ENCODE measurements at places on chromosomes 4 and X. TPM values are rescaled to one million over a fixed set of nuclear protein-coding genes. Genes with fewer than 3 reads are reported as not detected.

- peak; percentile 39 for DNase-seq
These were observed 100.8 kb downstream of the ARSJ start for GRCh38 chr4:113878668-113879067.

GRCh38 chr4:16461362-16461761 lies 235.1 kb upstream of the TAPT1 start:
- peak; percentile 46 for DNase-seq

GRCh38 chrX:96835660-96836289 lies 47.9 kb upstream of the RPA4 start:
- no peak for DNase-seq

DNA sequence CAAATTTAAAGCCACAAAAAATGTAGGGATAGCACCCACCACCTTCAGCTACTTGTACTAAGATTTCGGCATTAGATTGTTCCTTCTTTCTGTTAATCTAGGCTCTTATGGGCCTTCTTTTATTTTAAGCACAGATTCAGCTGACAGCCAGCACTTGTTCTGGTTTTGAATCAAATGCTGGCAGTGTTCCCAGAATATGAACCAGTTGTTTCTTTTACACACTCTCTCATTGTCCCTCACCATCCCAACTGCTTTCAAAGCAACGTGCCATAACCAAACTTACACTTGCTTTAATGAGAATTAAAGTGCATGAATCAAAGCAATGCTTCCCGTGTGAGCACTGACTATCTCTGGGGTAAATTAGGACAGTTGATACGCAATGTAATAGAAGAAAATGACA lies 744.5 kb upstream of the FAM241A start:
- DNase-seq: peak; percentile 76

GRCh38 chr4:140515423-140515822 lies 8.5 kb upstream of the ELMOD2 start:
- no peak for DNase-seq

- DNase-seq: peak; percentile 15
These were observed 16.6 kb upstream of the KLHL2 start for GRCh38 chr4:165190591-165191347.

DNA sequence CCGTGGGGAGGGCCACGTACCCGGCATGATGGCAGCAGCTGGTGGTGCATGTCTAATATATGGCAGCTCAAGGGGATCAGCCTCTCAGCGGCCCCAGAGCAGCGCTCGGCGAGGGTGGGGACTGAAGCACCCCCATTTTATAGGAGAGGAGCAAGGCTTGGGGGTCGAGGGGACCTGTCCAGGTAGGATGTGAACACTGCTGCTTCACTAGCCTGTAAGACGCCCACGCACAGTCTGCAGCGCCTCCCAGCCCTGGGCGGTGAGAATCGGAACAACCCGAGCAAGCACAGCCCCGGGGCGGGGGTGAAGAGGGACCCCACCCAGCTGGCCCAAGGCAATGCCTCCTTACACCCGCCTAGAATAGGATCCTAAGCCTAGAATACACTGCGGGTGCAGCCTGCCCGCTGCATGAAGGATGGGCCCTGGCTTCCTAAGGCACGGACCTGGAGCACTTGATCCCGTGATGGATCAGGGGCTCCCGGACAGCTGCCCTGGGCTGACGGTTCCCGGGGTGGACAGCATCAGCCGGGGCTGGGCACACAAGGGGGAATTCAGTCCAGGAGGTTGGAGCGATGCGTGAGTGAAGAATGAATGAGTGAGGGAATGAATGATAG lies 17.6 kb downstream of the ADRA2C start:
- DNase-seq: peak; percentile 48

- no peak for DNase-seq
These were observed 28.1 kb downstream of the MAN2B2 start for GRCh38 chr4:6603128-6603527.

- no peak for DNase-seq
These were observed 1999.4 kb upstream of the AGA start for GRCh38 chr4:179441596-179441995.

GRCh38 chr4:64584981-64585557 lies 175.8 kb upstream of the TECRL start:
- peak; percentile 57 for DNase-seq

DNA sequence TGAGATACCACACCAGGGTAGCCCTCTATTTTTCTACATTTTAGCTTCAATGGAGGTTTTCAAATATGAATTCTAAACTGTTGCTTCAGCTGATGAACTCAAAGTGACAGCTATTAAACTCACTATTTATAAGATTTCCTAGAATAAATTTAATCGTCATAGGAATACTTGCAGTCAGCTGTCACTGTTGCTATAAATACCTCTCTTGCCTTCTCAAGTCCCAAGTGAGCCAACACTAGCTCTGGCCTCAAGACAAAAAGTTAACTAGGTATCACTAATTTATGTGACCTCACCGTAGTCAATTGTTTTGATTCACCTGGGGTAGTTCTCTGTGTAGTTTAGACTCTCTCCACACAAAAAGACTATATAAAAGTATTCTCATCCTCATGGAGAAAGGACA lies 34.3 kb upstream of the PROM1 start:
- no peak for DNase-seq

GRCh38 chr4:13539619-13540445 lies 4.5 kb downstream of the NKX3-2 start:
- DNase-seq: no peak

DNA sequence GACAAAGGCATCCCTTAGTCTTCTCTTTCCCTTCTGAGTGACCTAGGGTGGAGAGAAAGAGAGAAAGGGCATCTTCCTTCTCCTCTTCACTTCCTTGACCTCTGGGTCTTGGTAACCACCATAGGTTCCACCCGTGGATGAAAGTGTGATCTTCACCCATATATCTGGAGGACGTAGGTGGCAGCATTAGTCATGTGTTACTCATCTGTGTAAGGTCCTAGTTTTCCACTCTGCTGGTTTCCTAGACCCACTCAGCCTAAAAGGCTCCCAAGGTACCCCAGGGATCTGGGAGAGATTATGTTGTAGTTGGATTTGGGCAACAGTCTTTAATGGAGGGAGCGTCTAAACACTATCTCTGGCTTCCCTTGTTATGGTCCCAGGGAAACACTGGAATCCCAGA lies 45.5 kb upstream of the RAB9B start:
- peak; percentile 50 for DNase-seq

DNA sequence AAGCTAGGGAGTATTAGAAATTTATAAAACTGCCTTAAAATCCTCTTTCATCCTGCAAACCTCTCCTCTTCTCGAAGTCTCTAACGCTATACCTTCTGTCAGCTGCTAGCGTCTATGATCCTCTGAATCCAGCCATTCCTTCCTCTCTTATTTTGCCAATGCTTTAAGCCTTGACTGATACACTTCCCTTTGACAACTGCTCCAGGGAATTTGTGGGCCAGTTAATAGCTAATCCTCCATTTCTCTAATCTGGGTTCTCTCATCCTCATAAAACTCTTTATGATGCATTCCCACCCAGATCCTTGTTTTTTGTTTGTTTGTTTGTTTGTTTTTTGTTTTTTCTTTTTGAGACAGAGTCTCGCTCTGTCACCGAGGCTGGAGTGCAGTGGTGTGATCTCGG lies 293.6 kb upstream of the PUDP start:
- no peak for DNase-seq

GRCh38 chr4:172686021-172686420 lies 482.6 kb upstream of the GALNT7 start:
- no peak for DNase-seq

- peak; percentile 6 for DNase-seq
These were observed 87.6 kb downstream of the MRPL1 start for GRCh38 chr4:77950203-77950602.

DNA sequence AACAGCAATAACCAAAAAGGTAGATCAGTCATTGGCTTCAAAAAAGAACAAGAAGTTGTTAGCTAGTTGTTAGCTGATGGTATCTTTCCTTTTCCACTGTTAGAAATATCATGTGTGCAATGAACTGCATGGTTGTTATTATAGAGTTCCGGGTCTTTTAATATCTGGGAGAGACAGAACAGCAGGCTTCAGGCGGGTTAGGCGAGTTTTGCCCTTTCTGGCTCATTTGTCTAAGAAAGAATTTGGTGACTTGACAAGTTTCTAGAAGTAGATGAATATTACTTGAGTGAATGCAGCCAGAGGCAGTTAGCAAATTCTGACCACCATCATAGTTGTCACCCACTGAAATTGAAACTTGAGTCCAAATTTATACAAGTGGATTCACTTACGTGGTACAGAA lies 88.9 kb upstream of the MID1 start:
- DNase-seq: no peak

DNA sequence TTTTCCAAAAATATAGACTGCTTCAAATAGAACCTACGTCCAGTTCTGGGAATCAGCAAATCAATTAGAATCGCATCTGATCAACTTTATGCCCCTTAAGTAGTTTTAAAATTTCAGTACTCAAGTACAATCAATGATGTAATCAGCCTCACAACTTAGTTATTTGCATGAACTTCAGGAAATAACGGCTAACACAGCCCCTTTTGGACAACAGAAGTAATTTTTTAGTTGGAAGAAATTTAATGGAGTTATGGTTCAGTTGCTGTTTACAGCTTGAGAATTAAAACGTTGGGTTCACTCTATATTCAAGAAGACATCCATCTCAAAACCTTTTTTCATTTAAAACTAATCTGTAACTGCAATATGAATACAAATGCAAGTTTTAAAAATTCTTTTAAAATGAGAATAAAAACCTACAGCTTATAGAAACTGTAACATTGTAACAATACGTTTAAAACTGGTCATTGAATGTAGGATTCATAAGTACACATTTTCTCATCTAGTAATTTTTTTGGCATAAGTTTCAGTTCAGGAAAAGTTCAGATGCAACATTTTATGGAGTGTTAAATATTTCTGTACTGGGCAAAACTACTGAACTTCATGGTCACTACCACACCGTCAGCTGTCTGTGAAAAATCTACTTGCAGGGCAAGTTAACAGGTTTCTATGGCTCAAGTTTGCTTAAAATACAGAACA lies 956 bp downstream of the TAPT1 start:
- DNase-seq: peak; percentile 79

- no peak for DNase-seq
These were observed 435.8 kb downstream of the MAGEB5 start for GRCh38 chrX:26651755-26652154.

- no peak for DNase-seq
These were observed 97.8 kb upstream of the GPC4 start for GRCh38 chrX:133513123-133513522.

DNA sequence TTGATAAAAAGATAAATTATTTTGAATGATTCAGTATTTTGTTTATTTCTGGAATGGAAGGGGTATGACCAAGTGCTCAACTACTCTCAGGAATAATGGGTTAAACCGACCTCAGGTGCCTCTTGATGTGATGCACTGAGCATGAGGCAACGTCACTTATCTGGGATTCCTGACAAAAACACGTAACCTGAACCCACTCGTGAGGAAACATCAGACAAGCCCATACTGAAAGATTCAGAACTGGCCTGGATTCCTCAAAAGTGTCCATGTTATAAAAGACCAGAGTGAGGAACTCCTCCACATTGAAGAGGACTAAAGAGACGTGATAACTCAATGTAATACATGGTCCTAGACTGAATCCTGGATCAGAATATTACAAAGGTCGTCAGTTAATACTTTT lies 144.0 kb downstream of the FNIP2 start:
- DNase-seq: no peak

- DNase-seq: no peak
These were observed 74.8 kb downstream of the STPG2 start for GRCh38 chr4:98068495-98068894.

DNA sequence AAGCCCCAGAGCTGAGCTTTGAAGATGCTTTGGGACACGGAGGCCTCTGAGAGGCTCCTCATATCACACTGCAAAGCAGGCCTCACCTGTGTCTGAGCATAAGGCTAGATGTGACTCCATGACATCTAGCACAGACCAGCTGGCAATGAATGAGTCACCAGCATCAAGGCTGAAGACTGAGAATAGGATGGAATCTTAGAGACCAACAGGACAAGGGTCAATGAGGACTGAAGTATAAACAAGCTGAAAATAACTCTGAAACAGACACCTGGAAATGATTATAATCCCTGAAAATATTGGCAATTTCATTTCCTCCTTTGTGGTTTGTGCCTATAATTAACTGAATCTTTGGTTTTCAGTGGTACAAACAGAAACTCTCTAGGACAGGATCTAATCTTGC lies 87.1 kb upstream of the PRPS1 start:
- DNase-seq: peak; percentile 6

GRCh38 chr4:140450352-140450751 lies 22.9 kb upstream of the CLGN start:
- DNase-seq: no peak

DNA sequence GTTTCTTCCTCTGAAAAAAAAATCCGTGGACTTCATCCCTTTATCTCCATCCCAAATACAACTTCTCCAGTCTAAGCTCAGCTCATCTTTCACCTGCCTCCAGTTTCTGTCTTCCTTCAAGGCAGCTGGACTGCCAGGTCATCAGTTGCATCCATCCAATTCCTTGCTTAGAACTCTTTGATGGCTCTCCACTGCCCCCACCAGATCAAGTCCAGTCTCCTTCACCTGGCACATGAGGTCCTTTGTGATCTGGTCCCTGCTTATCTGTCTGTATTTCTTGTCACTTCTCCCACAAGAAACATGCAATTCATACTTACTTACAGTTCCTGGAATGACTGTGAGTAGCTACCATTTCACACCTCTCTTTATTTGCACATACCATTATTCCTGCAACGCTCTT lies 33.8 kb downstream of the OTUD6A start:
- peak; percentile 16 for DNase-seq

- DNase-seq: no peak
These were observed 80.7 kb downstream of the ALG13 start for GRCh38 chrX:111761578-111762135.

DNA sequence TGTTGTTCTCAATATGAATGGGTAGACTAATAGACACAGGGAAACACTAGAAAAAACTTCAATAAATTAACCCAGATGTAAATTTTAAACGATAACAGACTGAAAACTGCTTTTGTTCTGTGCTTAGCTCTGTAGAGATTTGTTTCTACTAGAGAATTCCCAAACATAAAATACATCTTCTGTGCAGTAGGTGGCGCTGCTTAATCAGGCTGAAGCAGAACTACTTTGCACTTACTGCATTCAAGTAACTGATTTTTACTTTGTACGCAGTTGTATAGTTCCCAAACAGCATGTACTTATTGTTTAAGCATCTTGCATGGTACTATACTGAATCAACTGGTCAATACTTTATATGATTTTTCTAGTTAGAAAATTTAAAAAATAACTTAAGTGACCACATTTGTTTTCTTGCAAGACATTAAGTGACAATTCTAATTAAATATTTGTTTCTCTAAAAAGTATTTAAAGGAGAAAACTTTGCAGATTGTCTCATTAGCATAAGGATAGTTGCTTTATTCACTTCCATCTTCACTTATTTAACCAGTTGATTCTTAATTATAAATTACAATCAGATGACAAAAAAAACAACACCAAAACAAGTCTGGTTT lies 490.6 kb downstream of the IL15 start:
- peak; percentile 70 for DNase-seq

Gene FAM236B
- not detected for polyA plus RNA-seq

Gene PCDH18
- polyA plus RNA-seq: 114 TPM

Gene S100G
- polyA plus RNA-seq: not detected

Gene ARSJ
- 33.7 TPM for polyA plus RNA-seq

Gene PSAPL1
- polyA plus RNA-seq: not detected

Gene ASMT
- not detected for polyA plus RNA-seq

Gene CSAG2
- polyA plus RNA-seq: not detected

Gene SPOCK3
- polyA plus RNA-seq: not detected

Gene MID2
- polyA plus RNA-seq: 5.4 TPM

Gene EBP
- polyA plus RNA-seq: 45.0 TPM

Gene PLXNA3
- 26.7 TPM for polyA plus RNA-seq

Gene ESX1
- not detected for polyA plus RNA-seq

Gene PNCK
- not detected for polyA plus RNA-seq

Gene CLGN
- polyA plus RNA-seq: 2.7 TPM

Gene PDHA1
- 130 TPM for polyA plus RNA-seq

Gene TRMT10A
- 3.8 TPM for polyA plus RNA-seq

Gene TNIP3
- polyA plus RNA-seq: 2.2 TPM

Gene RAB40A
- 0.16 TPM for polyA plus RNA-seq

Gene LAGE3
- polyA plus RNA-seq: 49.2 TPM

Measured in GM23248 (cell line).